Fibroblast of skin of abdomen (primary cell): ENCODE measurements at places on chromosomes 3 and 15.

- DNase-seq = no peak
These were observed 20.5 kb upstream of the UBE2Q2 start for GRCh38 chr15:75822685-75823278.

DNA sequence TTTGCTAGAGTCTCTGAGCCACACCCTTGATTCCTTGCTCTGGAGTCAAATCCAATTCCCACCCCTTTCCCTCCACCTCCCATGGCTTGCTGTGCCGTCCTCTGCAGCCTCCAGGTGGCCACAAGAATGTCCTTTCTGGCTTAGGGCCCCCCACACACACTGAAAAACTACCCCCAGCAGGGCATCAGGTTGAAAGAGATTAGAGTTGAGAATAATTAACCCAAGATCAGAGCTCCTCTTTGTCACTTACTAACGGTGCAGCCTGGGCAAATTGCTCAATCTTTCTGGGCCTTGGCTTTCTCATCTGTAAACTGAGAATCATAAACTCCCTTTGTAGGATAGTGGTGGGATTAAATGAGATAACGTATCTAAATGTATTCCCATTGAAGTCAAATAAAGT lies 78.5 kb downstream of the MRPL46 start:
- DNase-seq = no peak

DNA sequence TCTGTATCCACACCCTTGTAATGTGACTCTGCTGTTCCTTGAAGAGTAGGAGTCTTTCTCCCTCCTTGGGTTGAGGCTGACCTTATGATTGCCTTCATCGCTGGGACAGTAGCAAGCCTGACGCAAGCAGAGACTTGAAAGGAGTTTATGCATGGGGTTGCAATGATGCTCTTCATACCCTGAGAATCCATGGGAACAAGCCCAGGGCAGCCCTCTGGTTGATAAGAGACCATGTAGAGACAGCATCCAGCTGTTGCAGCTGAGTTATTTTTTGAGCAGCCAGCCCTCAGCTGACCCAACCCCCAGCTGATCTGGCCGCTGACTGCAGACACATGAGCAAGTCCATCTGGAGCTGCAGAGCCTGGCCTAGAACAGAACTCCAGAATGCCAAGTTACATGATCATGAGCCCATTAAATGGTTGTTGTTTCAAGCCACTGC lies 60.6 kb upstream of the ARNT2 start:
- peak; percentile 21 for DNase-seq

GRCh38 chr3:180093535-180093934 lies 56.8 kb upstream of the PEX5L start:
- no peak for DNase-seq

DNA sequence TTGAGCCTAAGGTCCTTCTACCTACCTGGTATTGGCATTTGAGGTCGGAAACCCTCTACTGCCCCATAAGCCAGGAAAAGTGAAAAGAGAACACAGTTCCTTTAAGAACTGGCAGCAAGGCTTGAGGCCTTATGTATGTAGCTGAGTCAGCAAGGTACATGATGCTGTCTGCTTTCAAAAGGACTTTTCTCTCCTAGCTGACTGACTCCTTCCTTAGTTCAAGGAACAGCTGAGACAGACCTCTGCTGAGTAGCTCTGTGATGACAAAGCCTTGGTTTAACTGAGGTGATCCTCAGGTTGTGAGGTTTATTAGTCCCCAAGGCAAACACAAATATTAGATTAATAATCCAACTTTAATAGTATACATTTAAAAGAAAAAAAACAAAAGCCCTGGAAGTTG lies 45.8 kb downstream of the ADPGK start:
- DNase-seq = no peak

DNA sequence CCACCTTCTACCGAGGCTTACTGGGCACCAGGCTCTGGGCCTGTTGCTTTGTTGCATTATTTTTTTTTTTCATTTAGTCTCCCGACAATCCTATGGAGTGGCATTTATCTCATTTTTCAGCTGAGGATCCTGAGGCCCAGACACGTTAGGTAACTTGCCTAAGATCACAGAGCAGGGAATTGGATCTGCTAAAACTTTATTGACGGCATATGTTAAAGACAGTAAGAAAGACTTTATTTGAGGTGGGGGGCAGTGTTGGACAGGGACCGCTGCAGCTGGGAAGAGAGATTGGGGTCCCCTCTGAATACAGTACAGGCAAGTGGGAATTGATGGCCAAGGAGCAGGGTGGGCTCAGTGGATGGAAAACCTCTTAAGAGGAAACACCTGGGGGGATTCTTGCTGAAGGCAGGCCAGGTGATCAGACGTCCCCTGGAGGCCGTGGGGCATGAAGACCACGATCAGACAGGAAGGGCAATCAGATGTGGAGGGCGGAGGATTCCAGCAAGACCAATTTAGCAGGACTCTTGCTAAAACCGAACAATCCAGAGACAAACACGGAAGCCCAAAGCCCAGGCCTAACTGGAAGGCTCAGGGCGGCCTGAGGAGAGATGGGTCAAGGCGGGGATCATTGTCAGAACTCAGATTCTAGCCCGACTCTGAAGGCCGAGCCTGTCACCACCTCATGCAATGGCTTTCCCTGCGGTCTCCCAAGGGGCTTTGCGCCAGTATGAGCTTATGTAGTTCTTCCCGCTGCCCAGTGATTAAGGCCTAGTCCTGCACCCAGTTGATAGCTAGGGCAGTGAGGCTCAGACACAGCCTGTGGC lies 53.7 kb downstream of the RGMA start:
- DNase-seq = no peak

GRCh38 chr3:123072152-123072551 lies 5.3 kb downstream of the PDIA5 start:
- DNase-seq = no peak

DNA sequence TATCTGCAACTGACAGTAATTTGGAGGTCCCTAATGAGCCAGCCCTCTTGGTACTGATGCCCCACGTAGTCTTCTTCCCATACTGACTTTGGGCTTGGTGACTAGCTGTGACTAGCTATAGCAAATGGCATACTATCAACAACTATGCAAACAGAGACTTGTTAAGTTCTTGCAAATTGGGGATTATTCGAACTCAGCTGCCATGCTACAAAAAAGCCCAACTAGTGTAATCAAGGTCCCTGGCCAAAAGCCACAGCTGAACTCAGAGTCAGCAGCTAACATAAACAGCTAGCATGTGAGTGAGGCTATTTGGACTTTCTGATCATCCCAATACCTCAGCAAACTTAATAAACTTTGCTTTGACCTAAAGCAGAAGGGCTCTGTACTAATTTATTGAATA lies 121.2 kb upstream of the PLXND1 start:
- no peak for DNase-seq

DNA sequence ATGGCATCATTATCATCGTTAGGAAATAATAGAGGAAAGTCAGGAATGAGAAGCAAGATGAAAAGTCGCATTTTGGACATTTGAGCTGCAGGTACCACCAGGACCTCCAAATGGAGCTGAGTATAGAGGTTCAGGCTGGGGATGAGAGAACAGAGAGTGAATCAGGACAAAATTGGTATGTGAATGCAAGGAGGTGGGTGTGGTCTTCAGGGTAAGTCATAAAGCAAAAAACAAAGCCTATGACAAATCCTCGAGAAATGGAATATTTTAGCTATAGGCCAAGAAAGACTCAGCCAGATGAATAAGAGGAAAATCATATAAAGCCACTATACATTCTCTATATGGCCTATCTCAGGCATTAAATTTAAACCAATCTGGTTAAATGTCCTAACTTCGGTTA lies 841.3 kb downstream of the ROBO1 start:
- DNase-seq = peak; percentile 14

DNA sequence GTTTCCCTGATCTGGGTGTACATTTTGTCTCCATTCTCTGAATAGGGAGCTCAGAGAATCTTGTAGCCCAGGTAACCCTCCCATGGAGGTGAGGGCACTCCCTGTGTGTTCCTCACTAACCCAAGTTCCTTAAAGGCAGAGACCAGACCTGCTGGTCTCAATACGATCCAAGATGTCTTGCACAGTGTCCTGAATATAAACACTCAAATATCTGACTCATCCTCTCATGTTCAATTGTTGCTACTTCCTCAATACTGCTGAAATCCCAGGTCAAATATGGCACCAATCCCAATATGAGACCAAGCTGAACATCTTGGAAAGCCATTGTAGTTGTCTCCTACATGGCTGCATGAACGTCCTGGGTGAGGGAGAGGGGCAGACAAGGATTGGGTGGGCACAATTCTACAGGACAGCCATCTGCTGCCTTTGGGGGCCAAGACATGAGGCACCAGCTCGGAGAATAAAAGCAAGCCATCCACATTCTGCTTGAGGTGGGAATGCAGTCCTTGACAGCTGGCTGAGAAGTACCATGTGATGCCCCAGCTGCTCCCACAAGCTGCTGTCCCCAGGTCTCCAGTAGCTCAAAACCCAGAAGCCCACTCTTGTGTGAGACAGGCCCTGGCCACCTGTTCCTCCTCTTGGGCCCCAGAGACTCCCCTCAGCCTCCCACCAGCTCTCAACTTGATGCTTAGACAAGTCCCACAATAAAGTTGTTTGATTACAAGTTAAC lies 18.2 kb downstream of the TBC1D2B start:
- DNase-seq = no peak

DNA sequence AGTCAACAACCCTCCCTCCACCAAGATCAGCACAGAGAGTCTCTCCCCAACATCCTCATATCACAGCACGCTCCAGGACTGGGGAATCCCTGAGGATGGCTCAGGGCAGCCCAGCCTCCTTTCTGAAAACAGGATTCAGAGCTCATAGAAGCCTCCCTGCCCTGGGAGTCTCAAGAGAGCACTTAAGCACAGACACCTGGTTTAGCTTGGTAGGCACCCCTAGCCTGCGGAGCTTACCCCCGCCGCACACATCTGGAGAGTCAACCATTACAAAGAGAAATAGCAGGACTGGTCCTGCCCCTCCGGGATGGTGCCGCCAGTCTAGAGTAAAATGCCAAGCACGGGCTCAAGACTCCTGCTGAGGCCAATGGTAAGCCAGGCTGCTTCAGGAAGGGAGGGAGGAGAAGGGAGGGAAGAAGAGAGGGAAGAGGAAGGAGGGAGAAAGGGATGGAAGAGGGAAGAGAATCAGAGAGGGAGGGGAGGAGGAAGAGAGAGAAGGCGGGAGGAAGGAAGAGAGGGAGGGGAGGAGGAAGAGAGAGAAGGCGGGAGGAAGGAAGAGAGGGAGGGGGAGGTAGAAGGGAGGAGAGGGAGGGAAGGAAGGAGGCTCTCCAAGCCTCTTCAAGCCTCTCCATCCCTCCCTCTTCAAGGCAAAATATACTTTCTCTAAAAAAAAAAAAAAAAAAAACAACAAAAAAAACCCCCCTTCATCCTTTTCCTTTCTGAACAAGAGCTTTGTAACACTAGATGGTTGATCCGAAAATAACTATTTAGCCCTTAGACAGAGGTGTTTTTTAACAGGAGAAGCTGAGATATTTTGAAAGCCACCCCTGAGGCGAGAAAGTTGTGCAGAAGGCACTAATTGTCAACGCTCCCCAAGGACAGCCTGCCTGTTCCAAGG lies 278.6 kb upstream of the TLE3 start:
- no peak for DNase-seq

DNA sequence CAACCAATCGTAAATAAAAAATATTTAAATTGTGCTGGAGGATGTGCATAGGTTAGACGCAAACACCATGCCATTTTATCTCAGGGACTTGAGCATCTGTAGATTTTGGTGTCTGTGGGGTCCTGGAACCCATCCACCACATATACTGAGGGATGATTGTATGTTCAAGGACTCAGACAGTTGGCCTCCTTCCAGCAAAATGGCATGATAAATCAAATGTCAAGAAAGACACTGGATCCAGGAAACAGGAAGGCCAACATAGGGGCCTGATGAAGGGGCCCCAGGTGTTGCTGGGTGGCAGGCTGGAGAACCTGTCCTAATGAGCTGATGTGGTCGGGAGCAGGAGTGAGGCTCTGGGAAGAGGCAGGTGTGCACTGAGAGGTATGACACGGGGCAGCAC lies 289.5 kb downstream of the GABRG3 start:
- DNase-seq = no peak

DNA sequence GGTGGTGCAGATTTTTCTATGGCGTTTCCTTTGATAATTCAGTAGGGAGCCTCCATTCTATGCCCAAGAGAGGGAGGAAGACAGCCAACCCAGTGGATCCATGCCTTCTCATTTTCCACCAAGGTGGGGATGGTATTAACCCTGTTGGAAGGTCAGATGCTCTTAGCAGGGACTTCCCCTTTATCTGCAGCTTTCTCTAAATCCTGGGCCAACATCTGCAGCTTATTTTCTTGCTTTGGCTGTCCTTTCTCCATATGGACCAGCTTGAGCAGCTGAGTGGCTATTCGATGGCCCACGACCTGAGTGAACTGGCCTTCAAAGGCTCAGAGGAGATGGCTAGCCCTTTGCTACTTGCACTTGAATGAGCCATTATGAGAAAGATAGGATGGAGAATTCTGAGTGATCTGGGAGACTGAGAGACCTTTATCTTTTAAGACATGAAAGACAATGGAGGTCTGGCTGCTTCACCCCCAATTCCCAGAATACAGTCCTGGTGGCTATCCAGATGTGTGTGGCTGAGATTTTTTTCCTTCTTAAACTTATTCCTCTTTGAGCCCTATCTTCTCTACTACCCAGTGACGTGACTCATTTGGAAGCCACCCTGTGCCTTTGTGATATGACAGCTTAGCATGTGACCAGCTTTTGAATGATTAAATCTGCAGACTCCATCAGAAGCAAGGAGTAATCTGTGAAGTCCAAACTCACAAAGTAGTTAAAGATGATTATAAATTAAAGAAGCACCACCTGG lies 39.6 kb upstream of the TRAK1 start:
- DNase-seq = no peak

DNA sequence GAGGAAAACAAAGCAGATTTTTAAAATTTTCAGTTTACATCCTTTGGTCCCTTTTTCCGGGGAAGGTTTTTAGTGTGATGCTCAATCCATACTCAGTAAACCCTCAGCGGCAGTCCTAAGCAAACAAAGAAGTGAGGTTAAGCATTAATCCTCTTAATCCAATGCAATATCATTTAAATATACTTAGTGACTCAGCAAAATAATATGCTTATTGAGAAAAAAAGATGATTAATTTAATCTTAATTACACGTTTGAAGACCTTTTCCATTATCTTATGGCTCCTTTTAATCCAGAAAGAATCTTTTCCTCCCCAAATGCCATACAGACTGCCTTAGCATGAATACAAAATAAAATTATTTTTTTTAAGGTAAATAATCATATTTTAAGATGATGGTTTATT lies at the start of gene GABRR3:
GABRR3 (minus strand) TSS at position 108 of the 400 bp plus-strand sequence. CDS start 328 bp downstream, outside the sequence.
- no peak for DNase-seq

DNA sequence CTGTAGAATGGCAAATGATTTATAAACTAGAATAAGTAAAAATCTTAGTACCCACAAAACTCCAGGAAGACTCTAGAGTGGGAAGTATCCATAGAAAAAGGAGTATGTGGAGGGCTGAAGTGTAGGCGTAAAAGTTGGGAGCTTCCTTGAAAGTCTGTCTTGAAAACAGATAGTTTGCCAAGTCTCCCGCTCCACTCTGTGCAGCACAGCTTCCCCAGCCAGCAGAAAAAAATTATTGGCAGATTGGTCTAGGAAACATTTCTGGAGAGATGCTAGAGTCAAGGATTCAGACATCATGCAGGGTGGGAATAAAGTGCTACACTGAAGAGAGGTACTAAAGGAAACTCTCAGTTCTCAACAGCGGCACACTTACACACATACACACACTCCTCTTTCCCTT lies 53.4 kb upstream of the CD200R1L start:
- DNase-seq = no peak

- no peak for DNase-seq
These were observed 844.3 kb downstream of the SI start for GRCh38 chr3:164233951-164234350.

GRCh38 chr3:184175506-184175905 lies 851 bp downstream of the AP2M1 start:
- DNase-seq = no peak
